ENCODE measurements at places on chromosomes 11 and 22. TPM values are rescaled to one million over a fixed set of nuclear protein-coding genes. Genes with fewer than 3 reads are reported as not detected.
A peak's percentile ranks its signal among the peaks of the same experiment; 100 is the strongest.

The FJX1 gene
- 1.2 TPM for total RNA-seq

The KCNK4 gene
- total RNA-seq: 0.92 TPM

The C22orf42 gene
- total RNA-seq: not detected

The SRRD gene
- 36.6 TPM for total RNA-seq

The CLTCL1 gene
- total RNA-seq: 1.0 TPM

The TSGA10IP gene
- not detected for total RNA-seq

The KREMEN1 gene
- total RNA-seq: not detected

The TPBGL gene
- not detected for total RNA-seq

The OR10W1 gene
- not detected for total RNA-seq

DNA sequence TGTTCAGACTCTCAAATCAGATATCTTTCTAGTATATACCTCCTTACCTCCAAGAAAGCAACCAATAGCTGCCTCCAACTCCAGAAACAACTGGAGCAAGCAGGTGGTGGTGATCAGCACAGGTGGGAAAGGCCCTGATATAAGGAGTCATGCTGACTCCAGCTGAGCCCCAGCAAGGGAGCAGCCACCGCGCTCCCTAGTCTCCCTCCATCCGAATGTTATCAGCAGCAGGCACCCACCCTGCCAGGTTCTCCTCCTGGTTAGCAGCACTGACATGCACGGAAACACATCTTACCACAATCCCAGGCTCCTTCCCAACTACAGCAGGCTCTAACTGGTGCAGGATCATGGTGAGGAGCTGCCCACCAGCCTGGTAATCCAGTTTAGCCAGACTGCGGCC is 18.5 kb upstream of the STK33 start:
- DNase-seq: no peak

- DNase-seq: no peak
These were observed 17.3 kb downstream of the KCTD17 start for GRCh38 chr22:37068859-37069258.

- no peak for DNase-seq
These were observed 62.3 kb downstream of the NRXN2 start for GRCh38 chr11:64660706-64661105.

DNA sequence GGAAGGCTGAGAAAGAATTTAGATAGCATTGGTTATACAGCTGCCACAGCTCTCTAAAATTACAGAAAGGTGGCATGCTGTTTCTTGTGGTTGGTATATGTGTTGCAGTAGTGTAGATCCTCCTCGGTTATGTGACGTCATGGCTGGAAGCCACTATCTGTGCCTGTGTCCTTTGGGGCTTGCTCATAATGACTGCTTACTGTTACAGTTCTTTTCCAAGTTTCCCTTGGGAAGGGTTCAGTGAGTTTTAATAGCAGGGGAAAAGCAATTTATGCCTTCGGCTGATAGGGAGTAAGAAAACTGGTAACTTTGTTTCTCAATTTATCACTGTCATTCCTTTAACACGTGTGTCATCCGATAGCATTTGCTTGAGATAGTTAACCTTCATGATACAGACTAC is 47.2 kb downstream of the POLD3 start:
- no peak for DNase-seq

DNA sequence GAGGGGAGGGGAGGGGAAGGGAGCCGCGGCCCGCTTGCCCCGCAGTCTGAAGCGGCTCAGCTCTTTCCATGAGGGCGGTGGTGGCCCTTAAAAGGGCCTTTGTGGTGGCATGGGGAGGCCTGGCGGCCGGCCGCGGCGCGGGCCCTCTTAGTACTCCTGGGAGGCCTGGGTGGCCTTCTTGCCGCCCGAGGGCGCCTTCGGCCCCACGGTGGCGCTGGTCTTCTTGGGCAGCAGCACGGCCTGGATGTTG is 6.9 kb downstream of the DPAGT1 start:
- no peak for DNase-seq

DNA sequence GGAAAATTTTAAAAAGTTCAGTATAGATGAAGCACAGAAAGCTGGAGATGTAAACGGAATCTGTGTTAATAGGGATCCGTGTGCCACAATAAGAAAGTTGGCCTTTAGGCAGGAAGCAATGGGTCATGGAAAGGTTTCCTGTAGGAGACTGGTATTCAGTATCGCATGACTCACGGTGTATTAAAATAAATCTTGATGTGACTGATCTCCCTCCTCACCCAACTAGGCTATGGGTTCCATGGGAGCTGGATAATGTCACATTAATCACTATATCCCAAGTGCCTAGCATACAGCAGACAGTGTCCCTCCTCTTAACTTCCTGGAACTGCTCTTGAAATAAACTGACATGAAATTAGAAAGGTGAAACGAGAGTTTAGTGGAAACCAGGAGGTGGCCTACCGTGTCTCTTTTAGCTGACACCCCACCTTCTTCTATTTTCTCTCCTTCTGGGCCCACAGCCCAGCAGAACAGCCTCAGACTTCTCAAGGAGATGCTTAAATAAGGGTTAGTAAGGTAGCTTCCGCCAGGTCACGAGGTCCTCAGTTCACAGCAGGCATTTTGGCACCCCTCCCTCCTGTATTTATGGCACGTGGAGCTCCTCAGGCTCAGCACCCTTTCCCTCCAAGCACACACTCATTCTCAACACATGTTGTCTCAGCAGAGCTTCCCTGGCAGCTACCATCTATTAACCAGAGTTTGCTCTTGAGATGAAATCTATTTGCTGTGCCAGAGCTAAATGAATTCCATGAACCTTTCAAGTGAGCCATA is 118.8 kb downstream of the NXPE2 start:
- DNase-seq: no peak

- no peak for DNase-seq
These were observed 265.7 kb downstream of the OR4C45 start for GRCh38 chr11:50298182-50298988.

DNA sequence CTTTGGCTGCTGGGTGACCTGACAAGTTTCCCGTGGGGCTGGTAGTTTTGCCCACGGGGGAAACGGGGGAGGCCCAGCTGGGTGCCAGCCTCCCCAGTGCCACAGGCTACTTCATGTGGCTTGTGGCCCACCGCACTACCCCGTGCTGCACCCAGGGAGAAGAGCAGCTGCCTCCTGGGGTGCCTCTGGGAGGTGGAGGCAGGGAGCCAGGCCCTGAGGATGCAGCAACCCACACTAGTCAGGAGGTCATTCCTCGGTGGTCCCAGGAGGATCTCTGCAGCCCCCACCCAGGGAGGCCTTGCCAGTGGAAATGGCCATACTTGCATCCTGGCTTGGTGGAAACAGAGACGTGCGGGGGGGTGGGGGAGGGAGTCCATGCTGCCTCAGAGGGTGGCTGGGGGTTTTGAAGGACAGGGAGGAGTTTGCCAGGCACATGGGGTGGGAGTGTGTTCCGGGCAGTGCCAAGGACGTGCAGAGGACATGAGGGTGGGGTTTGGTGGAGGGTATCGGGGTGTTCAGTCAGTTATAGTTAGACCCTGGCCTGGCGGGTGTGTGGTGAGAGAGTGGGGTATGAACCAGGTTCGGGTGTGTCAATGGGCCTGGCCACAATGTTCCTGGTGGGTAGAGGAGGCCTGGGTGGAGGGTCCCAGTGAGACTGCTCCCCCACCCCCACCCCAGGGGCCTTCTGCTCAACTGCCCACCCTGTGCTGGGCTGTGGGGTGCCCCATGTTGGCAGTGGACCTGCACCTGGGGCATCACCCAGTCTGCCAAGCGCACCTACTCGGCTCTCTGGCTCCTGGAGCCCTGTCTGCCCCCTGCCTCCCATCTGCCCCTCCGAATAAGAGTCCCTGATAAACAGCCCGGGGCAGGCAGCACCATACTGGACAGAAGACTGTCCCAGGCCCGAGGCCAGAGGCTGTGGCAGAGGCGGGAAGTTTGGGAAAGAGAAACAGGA is 3.8 kb downstream of the PIM3 start:
- no peak for DNase-seq

GRCh38 chr11:16881074-16881709 is 133.0 kb downstream of the PLEKHA7 start:
- no peak for DNase-seq

- DNase-seq: no peak
These were observed 11.3 kb downstream of the MYO18B start for GRCh38 chr22:25753252-25753651.

GRCh38 chr11:62921201-62921572 is at the start of gene CHRM1:
TSS of gene CHRM1 (minus strand) at chr11:62921363. CDS start at chr11:62911100, 10,263 bp downstream.
- DNase-seq: no peak

- DNase-seq: no peak
These were observed 31.1 kb downstream of the FADS3 start for GRCh38 chr11:61860054-61860903.

- no peak for DNase-seq
These were observed 59.4 kb upstream of the CHRM4 start for GRCh38 chr11:46450846-46451477.

DNA sequence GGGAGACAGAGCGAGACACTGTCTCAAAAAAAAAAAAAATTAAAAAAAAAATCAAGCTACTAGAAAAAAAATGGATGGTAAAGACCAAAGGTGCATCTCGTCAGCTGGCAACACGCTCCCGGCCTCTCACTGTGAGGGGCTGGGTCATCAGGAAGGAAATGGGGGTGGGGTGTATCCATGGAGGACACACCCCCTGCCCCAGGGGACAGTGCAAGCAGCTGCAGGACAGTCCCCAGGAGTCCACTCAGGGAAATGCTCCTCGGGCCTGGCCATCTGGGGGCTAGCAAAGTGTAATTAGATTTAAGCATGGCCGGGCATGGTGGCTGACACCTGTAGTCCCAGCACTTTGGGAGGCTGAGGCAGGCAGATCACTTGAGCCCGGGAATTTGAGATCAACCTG is 23.1 kb downstream of the TTLL1 start:
- no peak for DNase-seq

- no peak for DNase-seq
These were observed 113.5 kb downstream of the MN1 start for GRCh38 chr22:27687984-27688545.

- DNase-seq: no peak
These were observed 15.4 kb downstream of the FAM83F start for GRCh38 chr22:40009951-40010671.

DNA sequence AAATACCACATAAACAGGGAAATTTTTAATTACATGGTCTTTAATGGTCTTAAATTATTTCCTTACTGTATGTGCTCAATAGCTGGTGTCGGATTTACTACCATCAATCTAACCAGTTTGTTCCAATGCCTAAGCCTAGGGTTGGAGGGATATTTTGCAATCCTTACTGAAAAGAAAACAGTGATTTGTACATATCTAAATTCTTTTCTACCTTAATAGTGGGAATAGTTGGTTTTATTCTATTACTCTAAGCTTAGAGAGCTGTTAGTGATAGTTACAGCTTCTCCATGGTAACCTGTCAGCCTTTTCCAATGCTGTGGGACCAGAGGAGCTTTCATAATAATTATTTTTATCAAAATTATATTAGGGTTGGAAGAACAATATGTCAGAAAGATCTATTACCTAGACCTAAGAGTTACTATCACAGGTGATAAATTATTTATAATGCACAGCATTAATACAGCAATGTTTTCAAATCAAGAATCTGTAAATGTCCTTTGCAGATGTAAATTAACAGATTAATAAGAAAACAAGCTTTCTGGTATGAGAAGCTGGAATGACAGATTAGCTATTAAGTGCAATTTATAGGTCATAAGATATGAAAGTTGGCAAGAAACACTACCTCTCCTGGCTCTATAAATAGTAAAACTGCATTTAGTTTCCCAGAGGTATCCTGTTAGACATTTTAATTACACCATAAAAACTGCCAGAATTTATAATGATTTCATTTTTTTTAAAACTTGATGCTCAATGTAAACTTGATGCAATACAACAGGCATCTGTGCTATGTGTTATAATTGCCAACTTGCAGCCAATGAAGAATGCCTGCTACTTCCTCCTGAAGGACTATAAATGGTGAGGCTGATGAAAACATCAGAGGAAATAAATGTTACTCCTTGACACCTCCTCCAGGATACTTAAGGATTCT is 262.0 kb upstream of the PITPNB start:
- no peak for DNase-seq

- no peak for DNase-seq
These were observed 532.2 kb upstream of the API5 start for GRCh38 chr11:42779555-42779954.

GRCh38 chr11:66820381-66820780 is 22.9 kb upstream of the RCE1 start:
- DNase-seq: no peak

DNA sequence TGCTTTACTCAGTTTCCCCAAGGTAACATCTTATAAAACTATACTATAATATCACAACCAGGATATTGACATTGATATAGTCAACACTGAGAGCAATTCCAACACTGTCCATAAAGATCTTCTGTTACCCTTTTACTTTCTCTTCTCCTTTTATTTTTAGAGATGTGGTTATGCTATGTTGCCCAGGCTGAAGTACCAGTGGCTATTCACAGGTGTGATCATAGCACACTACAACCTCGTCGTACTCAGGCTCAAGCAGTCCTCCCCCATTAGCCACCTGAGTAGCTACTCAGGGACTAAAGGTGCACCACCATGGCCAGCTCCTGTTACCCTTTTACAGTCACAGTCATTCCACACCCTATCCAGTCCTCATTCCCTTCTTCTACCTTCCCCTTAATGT is 119.7 kb downstream of the CWF19L2 start:
- DNase-seq: peak; percentile 8

DNA sequence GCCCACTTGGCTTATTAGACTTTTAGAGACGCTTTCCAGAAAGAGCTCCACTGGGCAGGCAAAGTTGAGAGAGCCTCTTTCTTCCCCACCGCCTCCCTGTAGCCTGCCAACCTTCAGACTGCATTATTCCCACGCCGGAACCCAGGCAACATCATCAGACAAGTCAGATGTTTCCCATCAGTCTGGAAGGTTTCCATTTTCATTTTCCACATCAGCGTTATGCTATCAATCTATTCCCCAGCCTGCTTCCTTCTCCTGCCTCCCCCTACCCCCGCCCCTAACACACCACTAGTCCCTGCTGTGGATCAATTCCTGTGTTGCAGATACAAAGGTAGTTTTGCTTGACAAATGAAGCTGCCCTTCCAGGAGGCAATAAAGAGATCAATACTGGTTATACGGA is 184.8 kb downstream of the DSCAML1 start:
- DNase-seq: no peak

DNA sequence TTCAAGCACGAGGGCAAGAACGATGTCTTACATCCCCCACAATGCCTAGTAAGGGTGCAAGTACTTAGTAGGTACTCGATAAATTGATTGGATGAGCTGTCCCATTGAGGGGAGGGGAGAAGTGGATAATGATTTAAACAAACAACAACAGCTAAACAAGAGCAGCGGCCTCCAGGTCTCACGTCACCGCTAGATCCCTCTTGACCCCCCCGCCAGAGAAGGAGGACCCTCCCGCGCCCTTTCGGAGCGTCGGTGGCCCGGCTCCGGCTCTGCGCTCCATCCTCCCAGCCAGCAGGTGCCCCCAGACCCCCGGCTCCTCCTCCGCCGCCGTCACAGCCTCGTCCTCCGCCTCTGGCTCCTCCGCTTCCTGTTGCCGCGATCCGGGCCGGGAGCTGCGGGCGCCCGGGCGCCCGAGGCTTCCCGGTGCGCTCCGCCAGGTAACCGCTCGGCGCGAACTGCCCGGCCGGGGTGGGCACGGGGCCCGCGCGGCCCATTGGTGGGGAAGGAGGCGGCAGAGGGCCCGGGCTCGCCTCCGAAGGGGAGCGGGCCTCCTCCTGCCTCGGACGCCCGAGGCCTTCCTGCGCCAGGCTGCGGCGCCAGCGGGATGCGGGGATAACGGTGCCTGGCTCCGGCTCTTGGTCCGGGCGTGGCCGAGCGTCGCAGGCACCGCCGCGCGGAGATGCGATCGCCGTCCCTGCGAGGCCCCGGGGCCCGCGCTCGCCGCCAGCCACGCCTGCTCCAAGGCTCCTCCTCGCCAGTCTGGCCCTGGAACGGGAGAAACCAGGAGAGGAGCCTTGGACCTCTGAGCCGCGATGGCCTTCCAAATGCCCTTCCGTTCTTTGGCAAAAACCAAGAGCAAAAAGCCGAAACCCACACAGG is at the start of gene TLCD5:
TSS of gene TLCD5 (plus strand) at position 368 of the 879 bp plus-strand sequence. CDS start 2,143 bp downstream, outside the sequence.
- DNase-seq: peak; percentile 48

All from OCI-LY7 (cell line).